ENCODE measurements at places on chromosomes 5 and 9. TPM values are rescaled to one million over a fixed set of nuclear protein-coding genes. Genes with fewer than 3 reads are reported as not detected.

PCDHGB4 gene
- 11.3 TPM for total RNA-seq

CCDC107 gene
- total RNA-seq: 11.4 TPM

GFRA3 gene
- total RNA-seq: not detected

DIPK1B gene
- 56.1 TPM for total RNA-seq

PAEP gene
- total RNA-seq: not detected

HAVCR2 gene
- 1.5 TPM for total RNA-seq

TPD52L3 gene
- total RNA-seq: not detected

SLC25A2 gene
- 0.09 TPM for total RNA-seq

IRX2 gene
- total RNA-seq: 0.98 TPM

TPPP gene
- 0.11 TPM for total RNA-seq

GABRB2 gene
- not detected for total RNA-seq

PCDHB11 gene
- total RNA-seq: 0.43 TPM

Measured in dermis lymphatic vessel endothelial cell (primary cell).